ENCODE measurements at places on chromosomes 1 and 21.

DNA sequence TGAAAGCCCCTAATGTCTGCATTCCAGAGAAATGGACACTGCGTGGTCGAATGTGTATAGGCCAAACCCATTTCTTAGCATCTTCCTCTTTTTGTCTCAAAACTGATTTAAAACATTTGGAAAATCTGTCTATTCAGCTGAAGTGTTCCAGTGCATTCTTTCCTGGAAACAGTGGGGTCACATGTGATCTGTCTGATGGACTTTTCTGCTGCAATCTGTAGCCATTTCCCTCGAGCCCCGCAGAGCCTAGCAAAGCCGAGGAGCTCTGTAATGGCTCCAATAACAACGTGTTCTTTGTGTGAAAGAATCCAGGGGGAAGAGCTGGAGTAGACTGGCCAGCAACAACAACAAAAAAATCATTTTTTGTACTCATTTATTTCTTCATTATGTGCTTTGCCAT, 329.3 kb downstream of the BARHL2 start:
- DNase-seq, result no peak

DNA sequence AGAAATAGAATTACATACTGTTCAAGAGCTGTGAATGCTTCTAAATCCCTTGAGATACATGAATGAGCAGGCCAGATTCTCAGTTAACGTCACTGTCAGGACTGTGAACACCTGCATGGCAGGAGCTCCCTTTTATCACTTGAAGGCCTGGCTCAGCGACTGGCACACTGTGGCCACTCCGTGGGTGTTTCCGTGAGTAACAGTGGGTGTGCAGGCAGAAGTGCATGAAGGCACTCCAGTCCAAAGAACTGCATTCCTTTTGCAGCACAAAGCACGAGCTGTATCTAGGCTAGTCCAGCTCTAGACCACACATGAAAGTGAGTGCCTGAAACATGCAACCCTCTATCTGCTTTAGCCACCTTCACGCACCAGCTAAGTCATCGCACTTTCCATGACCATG, 9.6 kb upstream of the SIM2 start:
- DNase-seq, result no peak

- DNase-seq, result no peak
These were observed 259.8 kb downstream of the LMO4 start for GRCh38 chr1:87588495-87588894.

DNA sequence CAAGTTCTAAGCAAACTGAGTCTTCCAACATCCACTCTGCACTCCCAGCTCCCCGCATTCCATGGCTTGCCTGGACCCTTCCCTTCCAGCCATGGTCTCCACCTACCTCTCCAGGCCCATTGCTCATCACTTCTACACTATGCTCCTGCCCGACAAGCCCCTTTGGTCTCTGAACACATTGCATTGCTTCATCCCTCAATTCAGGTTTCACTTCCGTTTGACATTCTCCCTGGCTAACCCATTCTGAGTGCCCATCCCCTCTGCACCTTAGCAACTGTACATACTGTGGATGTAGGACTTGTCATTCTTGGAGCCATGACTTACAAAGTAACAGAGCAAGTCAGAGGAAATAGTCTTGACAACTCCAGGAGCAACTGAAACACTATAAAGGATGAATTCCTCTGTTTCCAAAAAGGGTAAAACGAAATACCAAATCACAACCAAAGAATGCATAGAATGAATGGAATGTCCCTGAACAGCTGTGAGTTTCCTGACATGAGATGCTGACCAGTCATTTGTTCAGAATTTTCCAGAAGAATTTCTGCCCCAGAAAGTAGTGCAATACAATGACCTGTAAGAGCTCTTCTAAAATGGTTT, 66.7 kb downstream of the KCNJ6 start:
- DNase-seq, result no peak

DNA sequence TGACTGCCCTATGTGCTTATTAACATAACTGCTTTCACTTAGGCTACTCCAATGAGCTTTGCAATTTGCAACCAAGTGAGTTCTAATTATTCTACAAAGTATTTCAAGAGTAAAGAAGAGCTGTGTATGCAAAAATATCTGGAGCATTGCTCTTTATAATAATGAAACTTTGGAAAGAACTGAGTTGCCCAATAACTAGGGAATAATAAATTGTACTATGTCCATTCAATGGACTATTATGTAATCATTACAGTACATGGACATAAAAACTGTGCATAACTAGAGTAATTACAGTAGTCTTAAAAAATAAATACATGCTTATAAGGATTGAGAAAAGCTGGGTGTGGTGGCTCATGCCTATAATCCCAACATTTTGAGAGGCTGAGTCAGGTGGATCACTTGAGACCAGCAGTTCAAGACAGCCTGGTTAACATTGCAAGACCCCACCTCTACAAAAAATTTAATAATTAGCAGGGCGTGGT, 70.3 kb upstream of the JAK1 start:
- DNase-seq, result no peak

DNA sequence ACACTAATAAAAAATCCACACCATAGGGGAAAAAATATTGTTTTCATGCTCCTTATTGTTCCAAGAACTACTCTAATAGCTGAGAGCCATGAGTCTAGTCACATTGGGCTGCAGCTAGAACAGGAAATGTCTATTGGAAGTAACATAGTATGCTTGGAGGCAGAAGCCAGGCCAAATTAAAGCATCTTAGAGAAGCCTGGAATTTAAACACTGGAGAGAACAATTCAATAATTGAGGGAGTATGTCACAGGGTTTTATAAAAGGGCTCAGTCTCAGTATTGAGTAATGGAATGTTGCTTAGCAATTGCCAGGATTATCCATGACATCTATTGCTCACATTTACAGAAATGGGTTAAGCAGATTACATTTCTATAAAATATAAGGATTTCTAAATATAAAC, 471.3 kb downstream of the LMO4 start:
- DNase-seq, result no peak

DNA sequence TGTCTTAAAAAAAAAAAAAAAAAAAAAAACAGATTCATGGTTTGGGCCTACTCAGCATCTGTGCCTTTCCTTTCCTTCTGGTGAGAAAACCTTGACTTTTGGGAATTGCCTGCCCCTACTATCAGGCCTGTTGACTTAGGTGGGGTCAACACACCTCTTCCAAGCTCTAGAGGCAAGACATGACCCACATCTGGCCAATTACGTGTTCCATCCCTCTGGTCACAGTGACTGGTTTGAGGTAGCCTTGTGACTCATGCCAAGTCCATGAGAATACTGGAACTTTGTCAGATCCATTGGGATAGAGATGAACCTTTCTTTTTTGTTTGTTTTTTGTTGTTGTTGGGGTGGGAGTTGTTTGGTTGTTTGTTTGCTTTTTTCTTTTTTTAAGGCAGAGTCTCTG, 37.3 kb upstream of the KHDRBS1 start:
- DNase-seq, result no peak

GRCh38 chr1:96362623-96363022, 359.0 kb upstream of the PTBP2 start:
- DNase-seq, result peak; percentile 94

GRCh38 chr1:1543706-1544099, 3.3 kb upstream of the TMEM240 start:
- DNase-seq, result no peak

DNA sequence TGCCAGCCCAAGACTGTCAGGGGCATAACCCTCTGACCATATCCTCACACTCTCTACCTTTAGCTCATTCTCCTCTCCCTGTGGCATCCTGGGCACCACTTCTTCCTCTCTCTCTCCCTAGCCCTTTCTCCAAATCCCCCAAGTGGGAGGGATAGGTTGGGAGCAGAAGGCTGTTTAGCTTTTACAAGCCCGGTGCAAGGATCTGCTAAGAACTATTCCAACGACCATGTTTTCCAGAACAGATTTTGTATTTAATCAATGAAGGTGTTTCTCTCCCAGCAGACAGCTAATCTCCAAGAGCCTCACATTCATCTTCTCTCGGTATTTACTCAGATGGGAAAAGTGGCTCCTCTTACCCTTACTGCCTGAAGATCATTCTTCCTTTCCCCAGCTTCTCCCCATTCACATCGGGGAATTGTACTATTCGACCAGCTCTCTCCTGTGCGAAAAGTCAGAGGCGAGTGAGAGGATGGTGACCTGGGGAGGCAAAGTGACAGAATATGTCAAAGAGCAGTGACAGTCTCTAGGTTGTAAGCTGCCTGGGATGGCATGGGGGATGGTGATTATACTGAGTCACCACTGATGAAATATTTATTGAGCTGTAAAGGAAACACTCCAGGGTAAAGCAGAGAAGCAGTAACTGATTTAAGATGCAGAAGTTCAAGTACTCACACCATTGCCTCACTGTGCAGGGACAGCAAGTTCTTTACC, 47.0 kb upstream of the RBM15 start:
- DNase-seq, result no peak

GRCh38 chr1:30325085-30325935, 398.1 kb downstream of the MATN1 start:
- DNase-seq, result no peak

- peak; percentile 53 for DNase-seq
These were observed 61.7 kb downstream of the CASQ2 start for GRCh38 chr1:115706587-115707425.

- DNase-seq, result peak; percentile 24
These were observed 227.2 kb downstream of the OLFM3 start for GRCh38 chr1:101769520-101769919.

- DNase-seq, result no peak
These were observed 113.9 kb downstream of the DSCAM start for GRCh38 chr21:40733024-40733397.
